ENCODE measurements at places on chromosomes 7 and 10.

- peak; percentile 52 for DNase-seq
Measured at GRCh38 chr10:10394933-10395658, 622.6 kb upstream of the CELF2 start.

- peak; percentile 70 for DNase-seq
Measured at GRCh38 chr7:93307131-93307660, 75.0 kb downstream of the VPS50 start.

DNA sequence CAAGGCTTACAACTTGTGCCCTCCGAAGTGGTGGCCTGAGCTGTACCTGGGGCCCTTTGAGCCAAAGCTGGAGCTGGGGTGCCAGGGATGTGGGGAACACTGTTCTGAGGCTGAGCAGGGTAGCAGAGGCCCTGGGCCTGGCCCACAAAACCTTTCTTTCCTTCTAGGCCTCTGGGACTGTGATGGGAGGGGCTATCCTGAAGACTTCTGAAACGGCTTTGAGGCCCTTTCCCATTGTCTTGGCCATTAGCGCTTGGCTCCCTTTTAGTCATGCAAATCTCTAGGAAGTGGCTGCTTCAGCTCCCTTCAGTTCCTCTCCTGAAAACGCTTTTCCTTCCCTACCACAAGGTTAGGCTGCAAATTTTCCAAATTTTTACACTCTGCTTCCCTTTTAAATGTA, 16.8 kb upstream of the CRYGN start:
- no peak for DNase-seq

- no peak for DNase-seq
Measured at GRCh38 chr7:46153951-46154787, 233.1 kb upstream of the IGFBP3 start.

DNA sequence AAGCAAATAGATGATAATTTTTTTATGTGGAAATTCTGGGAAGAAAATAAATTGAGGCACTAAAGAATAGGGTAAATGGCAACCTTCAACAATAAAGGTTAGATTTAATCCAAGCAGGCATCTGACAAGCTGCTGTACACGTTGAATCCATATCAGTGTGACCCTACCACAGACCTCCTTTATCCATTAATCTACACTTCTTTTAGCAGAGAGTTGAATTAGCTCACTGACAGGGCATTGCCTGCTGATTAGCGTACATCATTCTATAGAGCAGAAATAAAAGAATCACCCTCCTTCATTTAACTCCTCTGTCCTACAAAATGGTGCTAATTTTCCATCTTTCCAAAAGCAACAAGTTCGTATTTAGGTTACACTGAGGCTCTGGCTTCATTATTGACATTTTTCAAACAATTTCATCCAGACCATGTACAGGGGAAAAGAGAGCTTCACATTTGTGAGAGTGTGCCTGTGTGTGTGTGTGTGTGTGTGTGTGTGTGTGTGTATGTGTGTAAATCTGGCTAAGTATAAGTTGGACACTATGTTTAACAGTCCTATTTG, 356.0 kb downstream of the TFEC start:
- no peak for DNase-seq

GRCh38 chr10:27742195-27743011, 3.2 kb downstream of the MKX start:
- DNase-seq: peak; percentile 95

All from fibroblast of skin of abdomen (primary cell).